Activated T-cell treated with anti-CD3 and anti-CD28 coated beads for 4 hours (primary cell): ENCODE measurements at places on chromosomes 1 and 21.

DNA sequence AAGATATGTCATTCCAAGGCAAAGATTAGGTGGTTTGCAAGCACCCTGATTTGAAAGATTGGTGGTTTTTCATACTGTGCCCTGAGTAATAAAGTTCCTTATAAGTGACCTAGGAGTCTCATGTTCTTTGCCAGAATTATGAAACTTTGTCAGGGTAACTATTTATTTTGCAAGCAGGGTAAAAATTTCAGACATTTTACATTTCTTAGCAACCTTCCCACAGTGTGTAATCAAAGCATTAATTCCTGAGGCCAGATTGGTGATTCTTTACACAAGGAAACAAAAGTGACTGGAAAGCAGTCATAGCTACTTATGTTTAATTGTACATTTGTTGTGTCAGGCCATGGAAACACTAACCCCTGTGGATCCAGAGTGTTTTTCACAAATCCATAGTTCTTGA is 998.0 kb upstream of the B3GALT2 start:
- DNase-seq: no peak

DNA sequence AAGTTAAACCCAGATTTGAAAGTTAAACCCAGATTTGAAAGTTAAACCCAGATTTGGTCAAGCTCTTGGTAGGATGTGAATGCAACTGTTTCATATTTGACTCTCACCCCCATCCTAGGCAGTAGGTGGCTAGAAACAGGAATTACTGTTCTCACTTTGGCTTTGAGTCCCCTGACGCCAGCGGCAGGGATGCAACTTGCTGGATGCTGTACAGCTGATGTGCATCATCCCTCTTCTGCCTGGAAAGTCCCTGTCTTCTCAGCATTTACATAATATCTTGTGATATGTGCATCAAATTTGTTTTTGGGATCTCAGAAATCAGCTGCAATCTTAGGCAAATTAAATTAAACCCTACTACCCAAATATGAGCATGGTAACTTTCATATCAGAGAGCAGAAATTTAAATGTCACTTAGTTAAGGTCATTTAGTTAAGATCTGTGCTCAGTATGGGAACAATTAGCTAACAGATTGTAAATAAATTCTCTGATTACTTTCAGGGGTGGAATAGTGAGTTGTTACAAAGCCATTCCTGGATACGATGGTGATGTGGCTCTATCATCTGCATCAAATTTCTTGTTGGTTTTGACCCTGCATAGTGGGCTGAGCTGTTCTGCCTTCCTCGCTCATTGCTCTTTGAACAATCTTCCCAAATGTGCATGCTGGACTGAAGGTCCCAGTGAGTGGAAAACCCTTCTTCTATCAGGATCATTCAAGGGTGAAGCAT is 6.8 kb upstream of the HAO2 start:
- DNase-seq: no peak

GRCh38 chr1:46306159-46306530 is 2.6 kb downstream of the UQCRH start:
- no peak for DNase-seq

DNA sequence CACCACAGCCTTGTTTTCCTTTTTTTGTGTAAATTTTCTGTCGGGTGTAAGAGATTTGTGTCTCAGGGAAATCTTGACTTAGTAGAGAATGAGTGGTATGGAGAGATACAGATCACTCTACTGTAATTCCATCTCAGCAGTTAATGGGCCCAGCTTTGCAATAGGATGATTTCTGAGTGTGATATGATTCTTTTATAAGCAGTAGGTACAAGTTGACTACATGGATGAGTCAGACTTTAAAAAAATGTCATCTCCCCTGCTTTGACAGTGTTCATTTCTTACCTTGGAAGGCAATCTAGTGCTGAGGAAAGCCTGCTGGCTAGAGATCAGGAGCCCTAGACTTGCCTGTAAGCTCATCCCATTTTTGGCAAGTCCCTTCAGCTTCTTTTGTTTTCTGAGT is 261.9 kb downstream of the RYR2 start:
- no peak for DNase-seq

GRCh38 chr1:202189918-202190715 is 3.5 kb upstream of the LGR6 start:
- no peak for DNase-seq

DNA sequence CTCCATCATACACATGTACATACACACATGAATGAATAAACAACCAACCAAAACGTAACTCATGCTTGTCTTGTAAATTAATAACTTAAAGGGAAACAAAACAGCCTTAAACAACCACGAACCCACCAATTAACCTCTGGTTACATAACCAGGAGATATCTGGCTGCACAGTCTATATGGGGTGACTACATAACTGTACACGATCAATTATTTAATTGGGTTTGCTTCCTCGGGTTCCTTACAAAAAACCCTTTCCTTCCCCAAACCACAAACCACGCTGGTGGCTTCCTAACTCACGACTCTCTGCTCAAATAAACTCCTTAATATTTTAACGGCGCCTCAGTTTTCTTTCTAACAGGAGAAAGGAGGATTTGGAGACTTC is 744 bp downstream of the ZNF670 start:
- no peak for DNase-seq

DNA sequence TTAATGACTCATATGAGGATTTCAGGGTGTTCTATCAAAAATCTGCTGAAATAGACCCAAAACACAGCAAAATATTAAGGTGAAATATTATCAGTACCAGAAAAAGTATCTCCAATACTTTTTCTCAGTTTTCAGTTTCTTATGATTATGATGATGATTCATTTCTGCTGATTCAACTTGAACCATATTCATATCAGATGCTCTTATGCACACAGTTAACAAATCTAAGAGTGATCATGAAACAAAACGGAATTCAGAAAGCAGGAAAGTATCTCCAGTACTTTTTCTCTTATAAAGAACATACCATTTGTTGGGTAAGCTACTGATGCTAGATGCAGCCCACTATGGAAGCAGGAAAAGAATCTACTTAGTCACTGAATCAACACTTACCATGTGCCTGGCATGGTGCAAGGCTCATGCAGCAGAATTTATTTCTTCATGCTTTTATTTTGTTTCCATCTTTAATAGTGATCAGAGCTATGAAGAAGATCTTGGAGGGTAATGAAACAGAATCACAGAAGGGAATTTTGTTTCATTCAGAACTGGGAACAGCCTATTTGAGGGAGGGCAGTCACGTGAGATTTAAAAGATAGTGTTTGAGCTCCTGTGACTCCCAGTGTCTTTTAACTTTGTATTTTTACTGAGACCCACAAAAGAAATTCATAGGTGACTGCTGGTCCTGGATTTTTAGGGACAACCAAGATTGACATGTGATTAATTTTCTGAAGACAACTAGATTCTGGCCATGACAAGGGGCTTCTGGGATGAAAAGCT is 480.6 kb downstream of the SETD4 start:
- no peak for DNase-seq

GRCh38 chr1:22411589-22411988 is 40.1 kb upstream of the ZBTB40 start:
- no peak for DNase-seq

- no peak for DNase-seq
These were observed 5.8 kb downstream of the PRDM16 start for GRCh38 chr1:3074800-3075199.

DNA sequence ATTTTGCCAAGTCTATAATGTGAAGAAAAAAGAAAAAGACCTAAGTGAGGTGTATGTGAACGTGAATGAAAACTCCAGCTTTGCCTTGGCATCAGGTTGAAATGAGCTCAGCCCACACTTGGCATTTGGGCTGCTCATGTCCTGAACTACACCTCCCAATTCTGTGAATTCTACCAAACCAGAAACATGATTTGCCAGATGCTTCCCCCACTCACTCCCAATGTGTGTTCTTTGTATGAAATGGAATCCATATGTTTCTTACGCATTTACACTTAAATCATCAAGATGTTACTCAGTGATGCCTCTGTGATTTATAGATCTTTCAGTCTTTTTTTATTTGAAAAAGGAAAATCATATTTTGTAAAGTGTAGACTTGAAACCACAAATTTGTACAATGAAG is 32.8 kb upstream of the RUNX1 start:
- DNase-seq: no peak

- no peak for DNase-seq
These were observed 79.5 kb downstream of the RUNX1 start for GRCh38 chr21:34969423-34970166.

DNA sequence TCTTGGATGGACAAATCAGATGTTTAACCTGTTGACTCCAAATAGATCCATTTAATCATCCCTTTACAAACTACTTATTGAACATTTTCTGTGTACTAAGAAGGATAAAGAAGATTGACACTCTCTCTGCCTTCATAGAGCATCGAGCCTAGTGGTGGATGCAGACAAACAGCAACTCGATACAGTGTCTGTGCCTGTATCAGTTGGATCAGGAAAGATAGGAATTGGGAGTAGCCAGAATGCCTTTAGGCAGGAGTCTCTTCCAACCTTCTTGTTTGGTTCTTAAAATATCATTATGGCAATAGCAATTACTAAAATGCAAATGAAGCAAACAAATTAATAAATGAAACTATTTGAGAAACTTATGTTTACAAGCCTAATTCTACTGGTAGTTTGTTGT is 89.0 kb upstream of the RAVER2 start:
- no peak for DNase-seq

- no peak for DNase-seq
These were observed 23.1 kb downstream of the USP24 start for GRCh38 chr1:55192093-55192492.

GRCh38 chr1:179234863-179235262 is 5.4 kb upstream of the ABL2 start:
- no peak for DNase-seq

DNA sequence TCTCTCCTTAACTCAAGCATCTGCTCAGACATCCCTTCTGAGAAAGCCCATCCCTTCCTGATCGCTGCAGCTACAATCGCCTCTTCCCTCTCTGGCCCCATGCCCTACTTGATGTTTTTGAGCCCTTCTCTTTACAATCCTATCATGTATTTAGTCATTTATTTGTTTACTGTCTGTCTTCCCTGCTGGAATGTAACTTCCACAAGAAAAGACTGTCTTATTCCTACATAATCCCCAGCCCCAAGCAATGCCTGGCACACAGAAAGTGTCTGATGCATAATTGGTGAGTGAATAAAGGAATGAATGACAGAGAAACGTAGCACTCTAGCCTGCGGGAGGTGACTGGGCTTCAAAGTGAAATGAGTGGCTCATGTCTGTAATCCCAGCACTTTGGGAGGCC is 25.4 kb downstream of the ECE1 start:
- no peak for DNase-seq

DNA sequence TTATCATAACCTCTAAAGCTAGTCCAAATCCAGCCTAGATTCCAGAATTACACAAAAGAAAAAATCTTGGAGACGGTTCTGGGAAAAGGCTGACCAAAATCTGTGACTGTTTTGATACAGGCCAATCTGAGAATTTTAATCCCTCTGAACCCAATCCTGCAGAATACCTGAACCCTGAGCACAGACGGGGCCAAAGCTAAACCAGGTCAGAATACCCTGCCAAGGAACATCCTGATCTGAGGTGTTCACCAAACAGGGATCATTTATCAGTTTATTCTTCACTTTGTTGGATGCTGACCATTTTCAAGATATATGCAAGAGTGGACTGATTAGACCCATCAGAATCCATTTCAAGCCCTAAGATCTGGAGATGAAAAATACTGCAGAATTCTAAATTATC is 3.6 kb downstream of the RC3H1 start:
- no peak for DNase-seq

DNA sequence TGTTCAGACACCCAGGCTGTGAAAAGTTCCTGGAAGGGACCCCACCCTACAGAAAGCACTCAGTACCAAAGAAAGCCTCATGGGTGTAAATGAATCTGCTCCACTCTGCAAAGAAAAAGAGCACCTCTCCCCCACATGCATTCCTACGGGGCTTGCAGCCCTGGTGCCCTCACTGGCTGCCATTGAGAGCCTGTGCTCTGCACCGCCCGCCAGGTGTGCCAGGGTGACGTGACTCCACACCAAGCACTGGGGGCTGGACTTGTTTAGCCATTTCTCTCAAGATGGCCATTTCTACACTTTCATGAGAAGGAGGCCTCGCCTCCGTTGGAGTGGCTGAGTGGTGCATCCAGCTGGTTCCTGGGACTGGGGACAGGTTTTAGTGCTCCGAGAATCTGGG is 380.5 kb upstream of the VAMP3 start:
- no peak for DNase-seq

DNA sequence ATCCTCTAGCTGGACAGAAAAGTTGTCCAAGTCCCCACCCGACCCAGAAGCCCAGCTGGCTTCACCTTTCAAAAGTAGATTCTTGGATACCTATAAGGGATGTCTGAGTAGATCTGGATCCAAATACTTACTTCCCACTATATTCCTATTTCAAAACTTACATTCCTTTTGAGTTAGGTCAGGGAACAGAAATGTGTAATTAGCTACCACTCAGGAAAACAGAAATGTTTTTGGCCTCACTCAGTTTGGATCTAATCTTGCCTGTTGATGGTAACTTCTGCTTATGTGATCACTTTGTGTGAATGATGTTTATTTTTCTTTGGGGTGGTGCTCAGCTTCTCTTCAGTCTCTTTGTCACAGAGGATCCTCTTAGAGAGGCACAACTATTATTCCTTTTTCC is 814.4 kb upstream of the RGS18 start:
- no peak for DNase-seq

DNA sequence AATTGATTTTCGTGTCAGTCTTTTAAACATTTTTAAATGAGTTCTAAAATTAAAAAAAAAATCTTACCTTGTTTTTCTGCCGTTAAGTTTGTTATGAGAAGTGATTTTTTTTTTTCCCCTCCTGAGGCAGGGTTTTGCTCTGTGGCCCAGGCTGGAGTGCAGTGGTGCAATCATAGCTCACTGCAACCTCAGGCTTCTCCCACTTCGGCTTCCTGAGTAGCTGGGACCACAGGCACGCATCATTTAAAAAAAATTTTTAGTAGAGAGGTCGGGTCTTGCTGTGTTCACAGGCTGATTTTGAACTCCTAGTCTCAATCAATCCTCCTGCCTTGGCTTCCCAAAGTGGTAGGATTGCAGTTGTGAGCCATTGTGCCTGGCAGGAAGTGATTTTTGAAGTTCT is 41.1 kb downstream of the MTR start:
- no peak for DNase-seq

DNA sequence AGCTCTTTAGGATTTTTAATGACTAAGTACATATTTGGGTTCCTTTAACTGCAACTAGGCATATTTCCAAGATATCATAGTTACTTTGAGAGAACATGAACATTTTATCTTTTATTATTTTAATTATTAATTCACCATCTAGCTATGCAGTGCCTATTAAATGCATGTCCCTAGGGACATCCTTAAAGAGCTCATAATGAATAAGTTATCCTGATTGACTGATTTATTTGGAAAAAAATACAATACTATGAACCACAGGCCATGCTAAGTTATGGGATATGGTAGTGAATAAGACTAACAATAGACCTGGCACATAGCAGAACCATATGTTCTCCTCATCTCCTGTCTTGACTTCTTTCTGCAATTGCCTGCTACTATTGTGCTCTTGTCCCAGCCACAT is 16.4 kb upstream of the C1orf105 start:
- DNase-seq: no peak
